ENCODE measurements at places on chromosomes 3 and 15.

DNA sequence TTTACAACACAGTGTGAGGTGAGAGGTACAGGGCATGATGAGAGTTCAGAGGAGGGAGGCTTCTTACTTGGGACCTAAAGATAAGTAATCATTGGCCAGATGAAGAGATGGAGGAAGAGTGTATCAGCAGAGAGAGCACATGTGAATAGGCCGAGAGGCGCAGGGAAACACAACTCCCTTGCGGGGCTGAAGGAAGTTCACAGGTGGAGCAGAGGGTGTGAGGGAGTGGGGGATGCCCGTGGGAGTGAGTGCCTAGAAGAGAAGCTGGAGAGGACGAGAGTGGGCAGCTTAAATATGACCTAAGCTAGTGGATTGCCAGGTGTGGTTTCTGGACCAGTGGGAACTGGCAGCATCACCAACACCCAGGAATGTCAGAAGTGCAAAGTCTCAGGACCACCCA, 98.2 kb upstream of the TBC1D5 start:
- DNase-seq, result no peak

- no peak for DNase-seq
Observed at GRCh38 chr3:60188803-60189202, 1062.4 kb downstream of the FHIT start.

DNA sequence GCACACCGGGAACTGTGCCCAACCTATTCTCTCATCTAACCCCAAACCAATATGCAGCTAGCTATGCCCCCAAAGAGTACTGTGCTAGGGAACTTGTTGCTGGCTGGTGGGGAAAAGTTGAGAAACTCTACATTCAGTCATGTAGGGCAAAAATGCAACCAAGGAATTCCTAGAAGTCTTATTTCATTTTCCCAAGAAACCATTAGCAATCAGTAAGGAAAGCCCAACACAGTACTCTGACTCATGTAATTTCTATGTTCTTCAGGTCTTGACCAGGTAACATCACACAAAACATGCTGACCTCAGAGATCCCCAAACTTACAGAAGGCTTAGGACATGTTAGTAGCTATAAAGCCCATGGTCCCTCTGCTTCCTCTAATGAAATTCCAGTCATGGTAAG, 52.1 kb downstream of the TASOR start:
- no peak for DNase-seq

DNA sequence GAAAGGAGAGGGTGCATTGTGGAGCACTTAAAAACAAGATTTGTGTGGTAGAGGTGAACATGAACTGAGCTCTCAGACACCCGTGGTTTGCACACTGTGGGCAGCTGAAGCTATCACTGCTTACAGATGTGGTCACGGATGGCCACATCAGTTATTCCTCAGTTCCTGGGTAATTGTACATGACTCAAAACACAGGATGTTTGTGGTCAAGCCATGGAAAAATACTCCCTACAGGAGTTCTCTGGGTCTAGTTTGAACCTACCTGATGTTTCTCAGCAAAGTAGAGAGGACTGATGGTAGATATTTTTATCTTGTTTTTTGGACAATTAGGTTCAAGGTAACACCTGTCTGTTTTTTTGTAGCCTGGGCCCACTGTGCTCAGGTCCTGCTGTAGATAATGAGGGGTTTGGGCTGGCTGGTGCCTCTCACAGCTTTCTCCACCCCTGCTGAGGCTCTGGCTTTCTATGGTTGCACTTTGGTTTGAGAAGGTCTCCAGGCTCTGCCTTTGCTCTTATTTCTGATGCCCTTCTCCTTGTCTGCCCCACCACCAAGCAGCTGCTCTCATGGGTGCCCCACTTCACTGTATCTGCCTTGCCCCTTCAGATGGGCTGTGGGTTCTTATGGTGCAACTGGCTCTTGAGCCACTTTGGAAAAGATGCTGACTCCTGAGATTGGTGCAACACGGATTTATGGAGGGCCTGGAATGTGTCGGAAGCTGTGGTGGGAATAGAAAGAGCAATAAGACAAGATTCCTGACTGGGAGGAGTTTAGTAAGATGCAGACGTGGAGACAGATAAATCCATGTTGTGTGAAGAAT, 40.1 kb downstream of the CDCP1 start:
- no peak for DNase-seq

DNA sequence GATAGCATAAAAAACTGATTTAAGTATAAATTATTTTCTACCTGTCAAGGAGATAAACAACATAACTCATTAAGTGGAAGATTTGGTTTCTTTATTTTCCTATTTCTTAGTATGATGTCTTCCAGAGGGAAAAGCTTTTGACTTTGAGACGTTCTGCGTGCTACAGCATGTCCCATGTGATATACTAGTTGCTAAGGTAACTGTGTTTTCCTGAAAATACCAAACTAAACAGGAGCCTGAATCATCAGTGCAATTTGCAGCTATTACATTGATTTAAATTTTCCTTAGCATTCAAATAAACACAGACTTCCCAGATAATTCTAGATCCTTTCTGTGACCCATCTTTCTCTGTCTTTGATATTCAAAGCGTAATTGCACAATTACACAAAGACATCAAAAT, 117.7 kb upstream of the P2RY1 start:
- DNase-seq, result no peak

Data from NCI-H2081 treated with DMSO at 0.1 percent for 48 hours (cell line).